ENCODE measurements at places on chromosomes 7 and 10.
A peak's percentile ranks its signal among the peaks of the same experiment; 100 is the strongest.

GRCh38 chr7:48154792-48155413 lies 16.4 kb upstream of the ABCA13 start:
- DNase-seq: peak; percentile 32

- no peak for DNase-seq
Measured at GRCh38 chr10:98235846-98236245, 32.1 kb downstream of the LOXL4 start.

DNA sequence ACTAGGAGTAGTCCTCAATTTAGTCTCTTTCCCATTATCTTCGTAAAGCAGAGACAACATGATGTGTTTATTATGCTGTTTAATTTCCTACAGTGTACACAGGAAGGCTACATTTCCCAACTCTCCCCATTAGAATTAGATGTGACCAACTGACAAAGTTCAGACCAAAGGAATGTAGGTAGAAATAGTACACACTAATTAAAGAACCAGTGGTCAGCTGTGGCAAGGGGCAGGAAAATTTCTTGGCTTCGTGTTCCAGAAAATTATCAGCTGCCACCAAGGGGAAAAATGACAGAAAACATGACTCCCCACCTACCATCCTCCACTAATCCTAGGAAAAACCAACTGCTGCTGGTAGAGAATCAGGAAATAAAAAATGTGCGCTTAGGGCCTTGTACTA lies 125.6 kb downstream of the PPP1R3A start:
- no peak for DNase-seq

GRCh38 chr7:54339073-54339472 lies 203.1 kb upstream of the VSTM2A start:
- no peak for DNase-seq

DNA sequence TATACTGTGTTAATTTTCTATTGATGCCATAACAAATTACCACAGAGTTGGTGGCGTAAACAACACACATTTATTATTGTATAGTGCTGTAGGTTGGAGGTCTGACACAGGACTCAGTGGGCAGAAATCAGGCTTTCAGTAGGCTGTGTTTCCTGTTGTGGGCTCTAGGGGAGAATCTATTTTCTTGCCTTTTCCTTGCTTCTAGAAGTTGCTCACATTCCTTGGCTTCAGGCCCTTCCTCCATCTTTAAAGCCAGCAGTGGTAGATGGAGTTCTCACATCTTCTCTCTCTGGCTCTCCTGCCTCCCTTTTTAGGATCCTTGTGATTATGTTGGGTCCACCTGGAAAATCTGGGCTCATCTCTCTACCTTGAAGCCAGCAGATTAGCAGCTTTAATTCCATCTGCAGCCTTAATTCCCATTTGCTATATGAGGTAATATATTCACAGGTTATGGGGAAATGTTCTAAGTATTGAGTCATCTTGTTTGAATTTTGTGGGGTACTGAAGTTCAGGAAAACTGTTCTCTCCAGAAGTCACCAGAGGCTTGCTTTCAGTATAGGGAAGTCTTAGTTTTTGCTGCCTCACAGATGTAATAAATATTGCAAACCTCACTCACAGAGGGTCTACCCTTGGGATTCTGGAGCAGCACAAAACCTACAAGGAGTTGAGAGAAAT lies 38.9 kb downstream of the CCNY start:
- DNase-seq: no peak

DNA sequence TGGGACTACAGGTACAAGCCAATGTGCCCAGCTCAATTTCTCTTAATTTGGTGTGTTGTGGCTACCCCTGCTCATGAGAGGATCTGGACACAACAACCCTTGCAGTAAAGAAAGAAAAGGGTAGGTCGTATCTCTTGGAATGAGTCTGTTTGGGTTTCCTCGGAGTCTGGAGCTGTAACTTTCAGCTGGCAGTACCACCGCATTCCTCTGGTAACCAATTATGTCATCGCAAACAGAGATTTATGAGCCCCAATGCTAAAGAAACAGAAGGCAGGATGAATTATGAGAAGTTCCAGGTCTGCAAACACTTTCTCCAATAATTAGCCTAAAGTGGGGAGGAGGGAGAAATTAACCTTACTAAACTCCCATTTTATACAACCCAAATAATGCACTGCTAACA lies 186.6 kb upstream of the NRP1 start:
- no peak for DNase-seq

DNA sequence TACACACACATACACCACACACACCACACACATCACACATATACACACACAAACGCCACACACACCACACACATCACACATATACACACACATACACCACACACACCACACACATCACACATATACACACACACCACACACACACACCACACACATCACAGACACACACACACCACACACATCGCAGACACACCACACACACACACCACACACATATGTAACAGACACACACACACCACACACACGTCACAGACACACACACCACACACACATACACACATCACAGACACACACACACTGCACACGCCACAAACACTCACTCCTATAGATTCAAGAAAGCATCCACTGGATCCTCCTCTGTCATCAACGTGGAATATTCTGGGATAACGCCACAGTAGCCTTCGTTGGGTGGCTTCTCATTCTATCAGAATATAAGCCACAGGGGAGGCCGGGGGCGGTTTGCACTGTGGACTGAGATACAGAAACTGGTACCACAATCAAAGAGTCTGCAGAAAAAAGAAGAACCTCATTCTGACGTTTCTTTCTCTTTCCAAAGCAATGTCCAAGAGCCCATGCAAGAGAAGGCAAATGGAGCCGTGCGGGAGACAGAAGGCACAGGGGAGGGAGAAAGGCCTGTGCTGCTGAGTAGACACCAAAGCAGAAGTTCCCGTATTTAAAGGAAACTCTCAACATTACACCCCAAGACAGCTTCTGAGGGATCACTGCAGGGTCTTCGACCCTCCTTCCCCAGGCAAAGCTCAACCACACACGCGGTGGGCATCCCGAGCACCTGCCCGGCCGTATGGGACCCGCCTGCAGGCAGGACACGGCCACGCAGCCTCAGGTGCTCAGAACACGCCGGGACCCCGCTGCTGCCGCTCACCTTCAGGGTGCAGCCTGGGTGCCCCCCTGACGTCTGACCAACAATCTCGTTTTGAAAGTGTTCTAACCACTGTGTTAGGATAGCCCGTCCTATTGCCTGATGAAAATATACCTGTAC lies 321.2 kb downstream of the DNAJB6 start:
- DNase-seq: no peak

GRCh38 chr10:60729106-60729505 lies 49.2 kb upstream of the CDK1 start:
- no peak for DNase-seq
